ENCODE measurements at places on chromosomes 3 and 15. TPM values are rescaled to one million over a fixed set of nuclear protein-coding genes. Genes with fewer than 3 reads are reported as not detected.

KLF15 gene
- not detected for total RNA-seq

LEKR1 gene
- total RNA-seq = 9.4 TPM

TBC1D5 gene
- total RNA-seq = 78.4 TPM

MKRN2OS gene
- total RNA-seq = not detected
